ENCODE measurements at places on chromosomes 12 and 14. TPM values are rescaled to one million over a fixed set of nuclear protein-coding genes. Genes with fewer than 3 reads are reported as not detected.
A peak's percentile ranks its signal among the peaks of the same experiment; 100 is the strongest.

DNA sequence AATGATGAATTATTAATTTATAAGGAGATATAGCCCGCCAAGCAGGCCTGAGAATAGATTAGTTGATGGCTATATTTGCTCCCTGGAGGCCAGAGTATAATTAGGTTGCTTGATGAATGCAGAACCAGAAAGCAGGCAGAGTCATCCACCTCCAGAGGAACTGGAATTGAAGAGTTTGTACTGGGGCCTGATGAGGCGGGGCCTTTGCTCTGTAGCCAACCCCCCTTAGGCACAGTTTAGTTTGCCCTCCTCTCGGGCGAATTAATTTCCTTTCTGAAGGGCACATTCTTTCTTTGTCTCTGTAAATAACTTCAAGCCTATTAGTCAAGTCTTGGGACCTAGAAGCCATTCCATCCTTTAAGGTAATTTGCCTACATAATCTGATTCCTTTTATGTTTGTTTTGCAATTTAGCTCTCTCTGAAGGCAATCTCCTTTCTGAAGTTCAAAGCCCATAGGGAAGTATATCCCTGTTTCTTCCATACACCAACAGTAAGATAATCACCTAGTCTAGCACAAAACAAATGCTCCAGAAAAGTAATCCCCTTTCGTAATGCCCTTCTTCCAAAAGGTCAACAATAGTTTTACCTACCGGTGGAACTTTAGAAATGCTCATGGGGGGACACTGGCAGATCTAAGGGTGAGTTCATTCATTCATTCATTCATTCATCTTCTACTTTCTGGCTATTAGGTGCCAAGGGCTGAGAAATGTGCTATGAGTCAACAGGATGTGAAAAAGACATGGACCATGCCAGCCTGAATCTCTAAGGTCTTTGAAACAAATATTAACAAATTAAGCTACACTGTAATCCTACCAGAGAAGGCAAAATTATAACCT is 84.8 kb upstream of the NUDT4 start:
- H3K27me3 ChIP-seq = no peaks in the 10 kb centered on the region
- H3K4me3 ChIP-seq = no peak overlapping the region
- H3K27ac ChIP-seq = peak overlapping the region; percentile 12
- H3K4me1 ChIP-seq = peaks cover 15% of the 10 kb centered on the region

DNA sequence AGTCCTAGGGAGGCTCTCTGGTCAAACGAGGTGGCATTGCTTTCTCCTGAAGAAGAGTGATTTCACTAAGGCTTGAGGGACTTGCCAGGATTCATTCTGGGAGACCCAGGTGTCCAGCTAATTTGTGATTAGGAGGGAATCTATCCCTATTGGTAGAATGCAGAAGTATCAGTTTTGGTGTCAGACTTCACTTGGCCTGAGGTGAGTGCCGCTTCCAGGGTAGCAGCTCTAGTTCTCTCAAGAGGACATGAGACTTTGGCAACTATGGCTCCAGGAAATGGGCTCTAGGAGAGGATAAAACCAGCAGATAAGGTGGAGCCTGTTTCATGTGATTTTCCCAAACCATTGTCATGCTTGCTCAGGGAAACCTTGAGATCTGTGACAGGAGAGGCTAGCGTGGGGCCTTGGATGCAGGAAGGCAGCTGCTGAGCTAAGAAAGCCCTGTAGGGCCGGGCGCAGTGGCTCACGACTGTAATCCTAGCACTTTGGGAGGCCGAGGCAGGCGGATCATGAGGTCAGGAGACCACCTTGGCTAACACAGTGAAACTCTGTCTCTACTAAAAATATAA is 11.6 kb upstream of the TMEM117 start:
- no peaks in the 10 kb centered on the region for H3K36me3 ChIP-seq
- no peak for DNase-seq
- peaks cover 3% of the 10 kb centered on the region for H3K4me1 ChIP-seq
- no peaks in the 10 kb centered on the region for H3K27me3 ChIP-seq
- no peak overlapping the region for H3K27ac ChIP-seq

- no peaks in the 10 kb centered on the region for H3K4me1 ChIP-seq
- no peaks in the 10 kb centered on the region for H3K36me3 ChIP-seq
- no peak overlapping the region for H3K4me3 ChIP-seq
- no peak for DNase-seq
- H3K27ac ChIP-seq = no peak overlapping the region
Measured at GRCh38 chr14:92490239-92490959, 23.2 kb upstream of the RIN3 start.

DNA sequence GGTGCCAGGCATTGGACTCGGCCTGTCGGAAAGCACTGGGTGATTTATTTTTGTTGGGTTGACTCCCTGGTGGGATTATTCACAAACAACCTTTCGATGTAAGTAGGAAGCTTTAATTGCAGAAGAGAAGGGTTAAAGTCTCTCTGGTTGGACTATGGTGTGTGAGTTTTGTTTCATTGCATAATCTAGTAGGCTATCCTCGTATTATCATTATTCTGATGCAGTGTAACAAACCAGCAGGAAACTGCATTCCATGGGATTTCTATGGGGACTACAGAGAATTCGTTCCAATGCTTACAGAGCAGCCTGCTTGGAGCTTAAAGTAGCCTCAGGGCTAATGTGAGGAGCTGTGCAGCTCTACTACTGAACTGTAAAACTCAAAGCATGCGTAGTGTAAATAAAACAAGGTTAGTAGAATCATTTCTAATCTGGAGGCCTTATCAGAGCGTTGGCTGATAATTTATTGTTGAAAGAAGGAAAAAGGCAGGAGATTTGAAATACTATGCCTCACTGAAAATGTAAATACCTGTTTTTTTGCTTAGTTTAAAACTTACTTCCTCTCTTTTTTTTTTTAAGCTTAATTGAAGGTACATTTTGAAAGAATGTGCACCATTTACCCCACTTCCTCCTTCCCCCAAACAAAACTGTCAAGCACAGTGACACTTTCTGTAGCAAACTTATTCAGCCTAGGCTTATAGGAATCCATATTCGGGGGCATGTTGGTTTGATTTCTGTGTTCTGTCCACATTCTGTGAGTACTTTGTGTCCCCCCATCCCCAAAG is 226.7 kb downstream of the NPAS3 start:
- H3K27me3 ChIP-seq = no peaks in the 10 kb centered on the region
- H3K27ac ChIP-seq = no peak overlapping the region
- H3K4me3 ChIP-seq = no peak overlapping the region
- peak; percentile 79 for DNase-seq

- H3K27ac ChIP-seq = no peak overlapping the region
- no peaks in the 10 kb centered on the region for H3K27me3 ChIP-seq
- peak; percentile 24 for DNase-seq
- no peaks in the 10 kb centered on the region for H3K36me3 ChIP-seq
Measured at GRCh38 chr14:58414845-58415244, 12.5 kb downstream of the TIMM9 start.

- no peak overlapping the region for H3K27ac ChIP-seq
- H3K4me3 ChIP-seq = no peak overlapping the region
- no peaks in the 10 kb centered on the region for H3K4me1 ChIP-seq
Measured at GRCh38 chr12:127280393-127281275, 986.3 kb upstream of the TMEM132C start.

- no peaks in the 10 kb centered on the region for H3K4me1 ChIP-seq
- no peak overlapping the region for H3K4me3 ChIP-seq
- H3K27ac ChIP-seq = no peak overlapping the region
- no peaks in the 10 kb centered on the region for H3K36me3 ChIP-seq
- DNase-seq = no peak
Measured at GRCh38 chr12:95590775-95591174, 39.5 kb upstream of the USP44 start.

DNA sequence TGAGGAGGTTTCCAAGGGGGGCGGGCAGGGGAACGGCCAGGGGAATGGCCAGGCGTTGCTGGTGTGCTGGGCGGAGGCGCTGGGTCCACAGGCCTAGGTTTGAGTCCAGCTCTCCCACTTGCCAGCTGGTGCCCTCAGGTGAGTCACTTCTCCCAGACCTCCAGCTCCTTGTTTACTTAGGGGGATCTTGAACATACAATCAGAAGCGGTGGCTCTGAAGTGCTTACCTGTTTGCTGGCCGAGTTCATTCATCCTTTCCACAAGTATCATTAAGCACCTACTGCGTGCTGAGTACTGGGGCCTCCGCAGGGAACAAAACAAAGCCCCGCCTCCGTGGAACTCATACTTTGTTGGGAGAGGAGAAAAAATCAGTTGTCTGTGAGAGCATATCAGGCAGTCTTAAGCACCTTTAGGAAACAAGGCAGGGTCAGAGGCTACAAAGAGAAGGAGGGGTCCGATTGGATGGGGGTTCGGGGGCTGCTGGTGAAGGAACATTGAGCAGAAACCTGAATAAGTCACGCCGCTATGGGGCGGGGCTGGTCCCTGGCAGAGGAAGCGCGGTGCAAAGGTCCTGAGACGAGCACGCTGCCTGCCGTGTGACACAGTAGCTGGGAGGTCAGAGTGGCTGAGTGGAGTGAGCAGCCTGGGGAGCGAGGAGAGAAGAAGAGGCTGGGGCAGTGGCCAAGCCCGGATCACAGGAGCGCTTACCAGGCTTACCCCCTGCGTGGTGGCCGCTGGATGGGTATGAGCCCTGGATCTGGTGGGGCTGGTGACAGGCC is 15.1 kb downstream of the MVK start:
- no peaks in the 10 kb centered on the region for H3K4me1 ChIP-seq
- no peaks in the 10 kb centered on the region for H3K27me3 ChIP-seq
- no peak overlapping the region for H3K4me3 ChIP-seq
- DNase-seq = no peak
- H3K27ac ChIP-seq = peak overlapping the region; percentile 60

GRCh38 chr14:67137744-67138371 is 51.4 kb upstream of the GARIN2 start:
- no peak for DNase-seq
- no peaks in the 10 kb centered on the region for H3K27me3 ChIP-seq
- H3K4me3 ChIP-seq = no peak overlapping the region
- no peaks in the 10 kb centered on the region for H3K36me3 ChIP-seq

- H3K27ac ChIP-seq = no peak overlapping the region
- no peak for DNase-seq
- no peak overlapping the region for H3K4me3 ChIP-seq
- H3K36me3 ChIP-seq = no peaks in the 10 kb centered on the region
Measured at GRCh38 chr12:80044694-80045046, 54.7 kb upstream of the OTOGL start.

DNA sequence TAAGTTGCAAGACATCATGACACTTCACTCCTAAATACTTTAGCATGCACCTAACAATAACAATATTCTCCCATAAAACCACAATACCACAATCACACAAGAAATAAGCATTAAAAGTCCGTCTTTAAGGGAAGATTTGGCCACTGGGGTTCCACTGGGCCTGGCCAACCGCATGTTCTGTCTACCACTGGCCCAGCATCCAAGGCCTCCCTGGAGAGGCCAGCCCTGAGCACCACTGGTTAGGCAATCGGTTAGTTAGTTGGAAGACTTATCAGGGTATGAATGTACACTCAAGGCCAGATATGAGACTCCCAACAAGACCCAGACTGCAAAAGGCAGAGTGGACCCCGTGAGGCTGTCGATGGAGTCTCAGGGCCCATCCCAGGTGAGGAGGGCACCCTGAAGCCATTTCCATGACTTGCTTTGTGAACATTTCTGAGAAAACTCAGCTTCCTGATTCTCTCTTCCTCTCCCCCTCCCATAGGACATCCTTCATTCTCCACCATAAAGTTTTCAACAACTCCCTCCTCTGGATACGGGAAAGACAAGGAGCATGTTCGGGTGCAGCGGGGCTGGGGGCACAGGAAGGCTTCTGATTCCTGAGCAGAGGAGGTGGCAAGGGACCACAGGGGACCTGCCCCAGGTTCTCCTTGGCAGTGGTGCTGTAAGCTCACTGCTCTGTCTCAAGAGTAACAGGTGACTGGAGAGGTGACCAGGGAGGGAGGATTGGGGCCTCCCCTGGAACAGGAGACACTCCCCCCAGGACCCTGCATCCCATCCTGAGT is 5.9 kb downstream of the PXN start:
- H3K4me1 ChIP-seq = peaks cover 46% of the 10 kb centered on the region
- H3K27me3 ChIP-seq = no peaks in the 10 kb centered on the region
- H3K36me3 ChIP-seq = no peaks in the 10 kb centered on the region
- DNase-seq = no peak

GRCh38 chr14:34425095-34425851 is 36.8 kb downstream of the SPTSSA start:
- peak overlapping the region; percentile 23 for H3K27ac ChIP-seq
- H3K36me3 ChIP-seq = no peaks in the 10 kb centered on the region
- peaks cover 14% of the 10 kb centered on the region for H3K4me1 ChIP-seq
- H3K4me3 ChIP-seq = no peak overlapping the region
- peak; percentile 66 for DNase-seq
- no peaks in the 10 kb centered on the region for H3K27me3 ChIP-seq

DNA sequence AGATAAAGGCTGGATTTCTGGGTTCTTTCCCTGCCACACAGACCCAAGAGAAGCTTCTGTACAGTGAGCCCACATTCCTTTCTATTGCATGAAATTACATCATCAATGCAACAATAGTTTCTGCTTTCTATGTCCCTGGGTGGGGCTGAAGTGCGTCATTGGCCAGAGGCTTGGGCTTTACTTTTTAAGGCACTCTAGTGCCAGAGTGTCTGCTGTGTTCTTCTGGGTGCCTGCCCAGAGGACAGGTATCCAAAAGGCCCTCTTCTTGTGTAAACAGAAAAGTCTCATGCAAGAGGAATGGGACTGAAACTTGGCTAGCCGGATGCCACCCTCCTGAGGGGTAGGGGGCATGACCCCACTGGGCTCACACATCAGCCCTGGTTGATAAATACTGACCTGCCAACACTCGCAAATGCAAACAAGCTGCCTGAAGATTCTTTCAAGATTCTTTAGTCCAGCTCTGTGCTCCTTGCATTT is 5.9 kb downstream of the KRT86 start:
- H3K4me3 ChIP-seq = no peak overlapping the region
- peaks cover 33% of the 10 kb centered on the region for H3K4me1 ChIP-seq
- H3K27ac ChIP-seq = peak overlapping the region; percentile 89

- no peaks in the 10 kb centered on the region for H3K27me3 ChIP-seq
- DNase-seq = no peak
- no peak overlapping the region for H3K4me3 ChIP-seq
- H3K27ac ChIP-seq = no peak overlapping the region
- no peaks in the 10 kb centered on the region for H3K36me3 ChIP-seq
Measured at GRCh38 chr14:51336734-51337133, 96.7 kb downstream of the TMX1 start.

- no peaks in the 10 kb centered on the region for H3K27me3 ChIP-seq
- peak overlapping the region; percentile 29 for H3K27ac ChIP-seq
- no peak overlapping the region for H3K4me3 ChIP-seq
- H3K36me3 ChIP-seq = no peaks in the 10 kb centered on the region
- H3K4me1 ChIP-seq = no peaks in the 10 kb centered on the region
Measured at GRCh38 chr14:68704736-68705720, 87.8 kb downstream of the ZFP36L1 start.

DNA sequence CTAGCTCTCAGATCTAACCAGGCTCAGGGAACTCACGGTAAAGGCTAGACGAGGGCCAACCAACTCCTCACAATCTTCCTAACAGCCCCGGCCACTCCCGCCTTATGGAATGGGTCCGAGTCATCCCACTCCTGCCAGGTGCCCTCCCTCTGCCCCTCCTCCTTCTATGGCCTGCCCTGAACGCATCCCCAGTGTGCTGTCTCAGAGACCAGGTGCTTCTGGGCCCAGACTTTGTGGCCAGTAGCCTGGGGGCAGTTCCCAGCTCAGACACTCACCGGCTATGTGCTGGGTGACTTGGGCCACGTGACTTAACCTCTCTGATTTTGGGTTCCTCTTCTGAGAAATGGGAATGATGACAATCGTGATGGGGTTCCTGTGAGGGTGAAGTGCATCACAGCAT is 22.5 kb downstream of the PAPLN start:
- H3K4me1 ChIP-seq = peaks cover 3% of the 10 kb centered on the region
- no peak overlapping the region for H3K4me3 ChIP-seq
- no peaks in the 10 kb centered on the region for H3K36me3 ChIP-seq
- no peaks in the 10 kb centered on the region for H3K27me3 ChIP-seq
- H3K27ac ChIP-seq = no peak overlapping the region

The KCNC2 gene
- not detected for total RNA-seq

The DERA gene
- total RNA-seq = 84.3 TPM

The NDUFA9 gene
- 300 TPM for total RNA-seq

The ACVRL1 gene
- total RNA-seq = 0.74 TPM

The ART4 gene
- 0.57 TPM for total RNA-seq

The SERPINA12 gene
- total RNA-seq = not detected

The TMBIM4 gene
- 51.5 TPM for total RNA-seq

The GALNT8 gene
- not detected for total RNA-seq
